Activated naive CD8-positive, alpha-beta T cell treated with anti-CD3 and anti-CD28 coated beads, Interleukin-2, amount 10 ng/mL, durations not matched to agents 7 days and 5 days (primary cell): ENCODE measurements at places on chromosomes 2 and 18. TPM values are rescaled to one million over a fixed set of nuclear protein-coding genes. Genes with fewer than 3 reads are reported as not detected.

Gene IKZF2
- total RNA-seq: 18.7 TPM

Gene RFTN2
- 0.88 TPM for total RNA-seq

Gene BABAM2
- total RNA-seq: 50.7 TPM

Gene KCNK3
- not detected for total RNA-seq

Gene ACMSD
- not detected for total RNA-seq

Gene AGBL5
- total RNA-seq: 18.0 TPM

Gene PIEZO2
- total RNA-seq: not detected

Gene COLEC11
- 0.39 TPM for total RNA-seq

Gene TIMM21
- 27.3 TPM for total RNA-seq

Gene ZC3H6
- 22.5 TPM for total RNA-seq

- peaks cover 3% of the 10 kb centered on the region for H3K27me3 ChIP-seq
- no peak for DNase-seq
- H3K27ac ChIP-seq: no peak overlapping the region
- H3K4me1 ChIP-seq: peaks cover 3% of the 10 kb centered on the region
- H3K36me3 ChIP-seq: no peaks in the 10 kb centered on the region
These were observed 101.7 kb upstream of the FZD7 start for GRCh38 chr2:201931951-201932350.

DNA sequence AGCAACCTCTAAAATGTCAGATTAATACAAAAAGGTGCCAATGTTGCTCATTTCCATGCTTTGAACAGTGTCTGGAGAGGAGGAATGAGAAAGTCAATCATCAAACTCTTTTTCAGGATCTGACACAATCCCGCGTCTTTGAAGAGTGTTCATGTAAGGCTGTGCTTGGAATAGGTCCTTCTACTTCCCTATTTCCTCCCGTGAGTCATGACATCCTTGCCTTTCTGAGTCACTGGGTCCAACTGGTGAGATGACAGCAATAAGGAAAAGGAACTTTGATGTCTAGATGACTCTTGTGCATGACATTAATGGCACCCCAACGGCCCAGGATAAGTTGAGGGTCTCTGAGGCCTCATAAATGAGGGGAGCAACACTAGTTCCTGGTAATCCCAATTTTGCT is 109.0 kb upstream of the CELF4 start:
- no peaks in the 10 kb centered on the region for H3K27me3 ChIP-seq
- H3K36me3 ChIP-seq: no peaks in the 10 kb centered on the region
- no peaks in the 10 kb centered on the region for H3K4me1 ChIP-seq

DNA sequence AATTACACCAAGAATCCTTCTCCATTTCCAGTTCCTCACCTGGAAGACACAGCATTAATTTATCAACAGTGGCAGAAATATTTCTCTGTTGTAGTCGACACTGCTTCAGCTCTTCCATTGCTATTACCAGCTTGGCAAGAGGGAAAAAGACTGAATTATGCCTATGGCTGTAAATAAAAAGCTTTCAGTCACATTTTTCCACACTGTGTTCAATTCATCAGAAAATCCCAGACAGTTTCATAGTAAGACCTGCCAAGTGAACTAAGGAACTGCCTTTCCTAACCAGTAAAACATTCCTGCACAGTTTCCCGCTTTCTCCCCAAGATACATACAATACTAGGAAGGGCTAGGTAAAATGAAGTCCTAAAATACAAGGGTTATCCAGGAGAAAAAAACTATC is 94.7 kb downstream of the EXOC6B start:
- H3K36me3 ChIP-seq: no peaks in the 10 kb centered on the region
- H3K27ac ChIP-seq: no peak overlapping the region
- no peaks in the 10 kb centered on the region for H3K27me3 ChIP-seq
- DNase-seq: no peak
- H3K4me3 ChIP-seq: no peak overlapping the region

DNA sequence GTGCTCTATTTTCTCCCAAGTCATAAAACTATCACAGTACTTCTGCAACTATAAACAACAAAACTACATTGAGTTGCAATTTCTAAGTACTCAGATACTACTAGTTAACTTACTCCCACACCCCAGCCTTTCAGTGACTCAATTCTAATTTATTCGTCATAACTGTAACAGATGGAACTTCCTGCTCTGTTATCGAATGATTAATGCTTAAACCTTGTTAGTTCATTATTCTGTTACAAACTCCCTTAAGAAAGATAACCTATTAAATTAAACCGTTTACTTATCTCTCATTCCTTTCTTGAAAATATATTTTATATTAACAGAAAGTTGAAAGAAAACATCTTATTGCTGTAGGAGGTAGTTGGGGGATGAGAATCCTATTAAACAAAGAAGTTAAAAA is 17.0 kb downstream of the TNFAIP6 start:
- H3K4me1 ChIP-seq: peaks cover 5% of the 10 kb centered on the region
- H3K27ac ChIP-seq: no peak overlapping the region
- H3K27me3 ChIP-seq: peaks cover 8% of the 10 kb centered on the region
- DNase-seq: no peak

- H3K36me3 ChIP-seq: no peaks in the 10 kb centered on the region
- no peak for DNase-seq
- peaks cover 36% of the 10 kb centered on the region for H3K27me3 ChIP-seq
- H3K4me3 ChIP-seq: peak within 1 kb of the TSS; percentile 77
- peaks cover 7% of the 10 kb centered on the region for H3K4me1 ChIP-seq
These were observed at the start of gene L3MBTL4 for GRCh38 chr18:6414723-6415417. Gene L3MBTL4 (minus strand): TSS chr18:6414911. CDS start chr18:6311625, 103,286 bp downstream.

DNA sequence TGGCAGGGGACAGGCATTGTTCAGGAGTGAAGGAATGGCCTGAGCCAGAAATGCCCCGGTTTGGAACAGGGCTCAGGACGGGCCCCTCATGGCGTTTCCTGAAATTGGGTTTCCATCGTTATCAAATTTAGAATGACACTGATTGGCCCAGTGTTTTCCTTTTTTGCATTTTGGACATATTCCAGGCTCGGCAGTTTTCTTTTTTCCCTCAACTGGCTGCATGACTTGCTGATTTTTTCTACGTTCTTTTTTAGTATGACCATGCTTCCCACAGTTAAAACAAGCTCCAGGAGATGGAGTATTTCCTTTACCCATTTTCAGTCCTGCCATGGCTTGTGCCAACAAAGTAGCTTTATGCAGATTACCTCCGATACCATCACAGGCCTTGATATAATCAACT is 20.4 kb upstream of the LYG2 start:
- H3K27ac ChIP-seq: no peak overlapping the region
- no peak overlapping the region for H3K4me3 ChIP-seq
- no peaks in the 10 kb centered on the region for H3K4me1 ChIP-seq
- H3K27me3 ChIP-seq: no peaks in the 10 kb centered on the region

DNA sequence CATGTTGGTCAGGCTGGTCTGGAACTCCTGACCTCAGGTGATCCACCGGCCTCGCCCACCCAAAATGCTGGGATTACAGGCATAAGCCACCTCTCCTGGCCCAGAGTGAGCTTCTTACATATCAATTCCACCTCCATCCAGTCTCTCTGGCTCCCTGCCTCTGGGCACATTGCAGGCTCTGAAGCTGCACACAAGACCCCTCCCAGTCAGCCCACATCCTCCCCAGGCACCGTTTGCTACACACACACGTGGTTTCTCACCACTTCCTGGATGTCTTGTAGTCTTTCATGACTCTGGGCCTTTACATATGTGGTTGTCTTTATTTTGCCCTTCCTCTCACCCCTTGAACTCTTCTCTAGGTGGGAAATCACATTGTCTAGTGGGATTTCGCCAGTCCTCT is 64.0 kb upstream of the CABLES1 start:
- peaks cover 17% of the 10 kb centered on the region for H3K36me3 ChIP-seq
- H3K4me1 ChIP-seq: peaks cover 55% of the 10 kb centered on the region
- peak overlapping the region; percentile 74 for H3K4me3 ChIP-seq
- H3K27me3 ChIP-seq: peaks cover 6% of the 10 kb centered on the region

GRCh38 chr2:199329466-199329865 is 128.3 kb downstream of the SATB2 start:
- H3K4me1 ChIP-seq: no peaks in the 10 kb centered on the region
- no peak for DNase-seq
- no peaks in the 10 kb centered on the region for H3K36me3 ChIP-seq
- H3K27ac ChIP-seq: no peak overlapping the region
- peaks cover 2% of the 10 kb centered on the region for H3K27me3 ChIP-seq
- H3K4me3 ChIP-seq: no peak overlapping the region

- no peak for DNase-seq
- H3K27me3 ChIP-seq: peaks cover 2% of the 10 kb centered on the region
- no peaks in the 10 kb centered on the region for H3K4me1 ChIP-seq
- no peak overlapping the region for H3K27ac ChIP-seq
These were observed 40.6 kb upstream of the SNED1 start for GRCh38 chr2:240957656-240958365.

DNA sequence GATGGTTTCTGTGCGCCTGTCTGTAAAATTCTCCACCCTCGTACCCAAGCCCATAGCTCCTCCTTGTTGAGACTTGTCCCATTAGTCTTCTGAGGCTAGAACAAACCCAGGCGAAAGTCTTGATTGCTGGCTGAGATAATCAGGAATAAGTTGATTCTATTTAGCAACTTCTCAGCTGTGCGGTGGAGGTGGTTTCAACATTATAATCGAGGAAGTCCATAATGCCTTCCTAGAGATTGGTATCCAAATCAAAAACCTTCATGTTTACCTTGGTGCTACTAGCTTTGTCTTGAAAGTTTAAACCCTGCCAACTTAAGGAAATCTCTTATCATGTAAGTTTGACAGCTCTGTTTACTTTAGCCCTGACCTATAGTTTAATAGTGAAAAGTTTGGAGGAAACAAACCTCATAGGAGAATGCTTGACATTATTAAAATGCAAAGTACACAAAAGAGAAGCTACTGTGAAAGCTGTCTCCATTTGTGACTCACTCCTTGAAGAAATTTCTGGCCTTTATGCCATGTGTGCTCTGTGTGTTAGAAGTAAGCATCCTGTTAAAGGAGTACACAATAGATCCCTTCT is 36.6 kb upstream of the DSC1 start:
- DNase-seq: no peak
- no peaks in the 10 kb centered on the region for H3K27me3 ChIP-seq
- no peak overlapping the region for H3K4me3 ChIP-seq
- H3K4me1 ChIP-seq: no peaks in the 10 kb centered on the region
- no peak overlapping the region for H3K27ac ChIP-seq

DNA sequence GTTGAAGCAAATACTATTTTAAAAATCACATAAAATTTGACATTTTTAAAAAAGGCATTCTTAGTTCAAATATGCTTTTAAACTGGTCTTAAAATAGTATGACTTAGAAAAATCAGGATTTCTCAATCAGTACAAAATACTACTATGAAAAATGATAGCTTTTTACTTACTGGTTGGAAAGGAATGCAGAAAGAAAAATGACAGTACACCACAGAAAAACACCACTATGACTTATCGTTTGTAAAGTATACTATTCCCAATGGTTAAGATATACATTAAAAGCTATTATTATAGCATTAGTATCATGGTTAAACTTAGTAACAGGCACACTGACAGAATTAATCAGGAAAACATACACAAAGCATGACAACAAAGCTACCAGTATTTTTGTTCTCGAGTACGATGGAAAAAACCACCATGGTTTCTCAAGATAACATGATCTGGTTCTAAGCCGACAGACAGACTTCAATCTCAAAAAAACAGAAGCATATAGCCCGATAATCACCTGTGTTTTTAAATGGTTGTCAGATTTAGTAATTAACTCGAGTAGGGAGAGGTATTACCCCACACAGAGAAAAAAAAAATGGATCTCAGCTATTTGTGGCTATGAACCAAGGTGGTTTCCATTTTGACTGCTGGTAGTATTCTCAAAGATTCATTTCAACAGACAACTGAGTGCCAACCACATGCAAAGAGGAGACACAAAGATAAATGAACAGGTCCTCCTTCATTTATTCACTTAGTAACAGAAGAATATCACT is 39.1 kb downstream of the CUL3 start:
- H3K27me3 ChIP-seq: no peaks in the 10 kb centered on the region
- peaks cover 11% of the 10 kb centered on the region for H3K4me1 ChIP-seq
- DNase-seq: no peak
- no peak overlapping the region for H3K4me3 ChIP-seq
- H3K36me3 ChIP-seq: peaks cover 40% of the 10 kb centered on the region
- no peak overlapping the region for H3K27ac ChIP-seq

- H3K27me3 ChIP-seq: peaks cover 30% of the 10 kb centered on the region
- no peaks in the 10 kb centered on the region for H3K36me3 ChIP-seq
- H3K4me1 ChIP-seq: no peaks in the 10 kb centered on the region
- H3K27ac ChIP-seq: no peak overlapping the region
- no peak for DNase-seq
- H3K4me3 ChIP-seq: no peak overlapping the region
These were observed 293.3 kb downstream of the MTX2 start for GRCh38 chr2:176562359-176563078.

DNA sequence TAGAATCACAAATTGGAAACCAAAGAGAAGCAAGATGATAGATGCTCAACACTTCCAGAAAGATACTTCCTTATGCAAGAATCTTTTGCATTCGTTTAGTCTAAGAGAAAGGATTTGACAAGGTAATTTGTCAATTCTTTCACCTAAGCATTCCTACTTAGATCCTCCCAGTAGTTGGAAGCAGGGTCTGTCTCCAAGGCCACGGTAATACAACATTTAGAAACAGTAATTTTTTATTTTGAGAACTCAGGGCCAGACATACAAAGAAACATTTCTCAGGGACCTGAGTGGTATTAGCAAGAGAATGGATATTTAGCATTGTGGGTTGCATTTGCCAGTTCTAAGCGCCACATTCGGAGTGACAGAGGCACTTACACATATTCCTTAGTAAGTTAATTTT is 68.6 kb downstream of the ACYP2 start:
- H3K4me3 ChIP-seq: no peak overlapping the region
- DNase-seq: no peak
- no peaks in the 10 kb centered on the region for H3K27me3 ChIP-seq

DNA sequence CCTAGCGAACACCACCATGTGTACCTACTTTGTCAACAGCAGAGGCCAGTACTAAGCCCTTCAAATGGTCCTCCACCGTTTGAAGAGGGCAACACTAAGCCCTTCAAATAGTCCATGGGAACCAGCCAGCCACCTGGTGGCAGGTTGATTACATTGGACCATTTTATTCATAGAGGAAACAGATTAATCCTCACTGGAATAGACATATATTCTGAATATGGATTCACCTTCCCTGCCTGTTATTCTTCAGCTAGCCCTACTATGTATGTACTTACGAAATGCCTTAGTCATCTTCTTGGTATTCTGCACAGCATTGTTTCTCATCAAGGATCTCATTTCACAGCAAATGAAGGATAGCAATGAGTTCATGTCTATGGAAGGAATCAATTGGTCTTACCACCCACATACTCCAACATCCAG is 10.0 kb upstream of the ZNF396 start:
- no peak overlapping the region for H3K4me3 ChIP-seq
- DNase-seq: no peak
- H3K27ac ChIP-seq: no peak overlapping the region
- H3K4me1 ChIP-seq: peaks cover 4% of the 10 kb centered on the region

- no peaks in the 10 kb centered on the region for H3K36me3 ChIP-seq
- H3K4me1 ChIP-seq: peaks cover 27% of the 10 kb centered on the region
- peak overlapping the region; percentile 69 for H3K4me3 ChIP-seq
- peaks cover 10% of the 10 kb centered on the region for H3K27me3 ChIP-seq
These were observed 158.6 kb upstream of the RBMS1 start for GRCh38 chr2:160652236-160652635.

- H3K36me3 ChIP-seq: no peaks in the 10 kb centered on the region
- no peak for DNase-seq
- H3K27me3 ChIP-seq: peaks cover 15% of the 10 kb centered on the region
These were observed 74.9 kb upstream of the UBE2E3 start for GRCh38 chr2:180905461-180905860.
